Suppressor macrophage (primary cell): ENCODE measurements at places on chromosomes 4 and X.

GRCh38 chr4:168908093-168908492, 102.0 kb downstream of the CBR4 start:
- DNase-seq, result no peak

GRCh38 chr4:107129076-107129475, 93.0 kb upstream of the DKK2 start:
- DNase-seq, result no peak

DNA sequence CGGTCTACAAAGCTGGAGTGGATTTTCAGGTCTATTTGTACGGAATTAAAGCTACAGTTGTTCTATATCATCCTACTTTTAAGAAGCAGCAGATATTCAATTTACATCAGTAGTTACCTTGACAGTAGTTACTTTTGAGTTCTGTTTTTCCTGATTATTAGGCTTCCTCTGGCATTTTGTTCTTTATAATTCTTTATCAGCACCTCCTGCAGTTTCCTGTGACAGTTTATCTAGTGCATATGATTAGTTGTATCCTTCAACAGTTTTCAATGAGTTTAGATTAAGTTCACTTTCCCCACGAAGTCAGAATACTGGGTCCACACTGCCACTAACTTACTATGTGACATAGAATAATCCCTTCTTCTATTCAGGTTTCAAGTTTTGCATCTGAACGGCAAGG, 71.7 kb downstream of the IDS start:
- no peak for DNase-seq

- no peak for DNase-seq
These were observed 30.7 kb downstream of the EREG start for GRCh38 chr4:74395633-74396032.

GRCh38 chrX:108664701-108665100, 71.7 kb downstream of the IRS4 start:
- DNase-seq, result no peak
